ENCODE measurements at places on chromosomes 3 and 15.

- no peak for DNase-seq
Observed at GRCh38 chr3:17935222-17935621, 192.8 kb upstream of the TBC1D5 start.

DNA sequence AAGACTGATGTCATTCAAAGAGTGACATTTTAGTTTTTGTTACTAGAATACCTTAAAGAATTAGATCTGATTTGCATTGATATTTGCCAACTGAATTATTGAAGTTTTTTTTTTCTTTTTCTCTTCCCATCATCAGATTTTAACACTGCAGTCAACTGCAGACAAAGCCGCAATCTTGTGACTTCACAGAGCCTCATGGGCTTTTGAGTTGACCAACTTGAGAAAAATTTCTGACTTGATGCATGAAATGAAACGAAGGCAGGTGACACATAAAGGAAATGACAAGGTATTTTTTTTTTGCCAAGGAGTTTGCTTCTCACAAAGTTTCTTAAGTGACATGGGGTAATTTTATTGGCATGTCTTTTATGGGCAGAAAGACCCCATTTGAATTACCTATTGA, 383.7 kb downstream of the GAP43 start:
- no peak for DNase-seq

GRCh38 chr3:121175083-121175482, 267.1 kb downstream of the STXBP5L start:
- no peak for DNase-seq

- no peak for DNase-seq
Observed at GRCh38 chr3:157148196-157148889, 11.6 kb downstream of the CCNL1 start.

- DNase-seq, result no peak
Observed at GRCh38 chr15:101043011-101043410, 123.9 kb downstream of the LRRK1 start.

GRCh38 chr3:164737174-164737573, 341.1 kb downstream of the SI start:
- DNase-seq, result no peak

- DNase-seq, result no peak
Observed at GRCh38 chr3:88362428-88362827, 212.7 kb downstream of the C3orf38 start.

DNA sequence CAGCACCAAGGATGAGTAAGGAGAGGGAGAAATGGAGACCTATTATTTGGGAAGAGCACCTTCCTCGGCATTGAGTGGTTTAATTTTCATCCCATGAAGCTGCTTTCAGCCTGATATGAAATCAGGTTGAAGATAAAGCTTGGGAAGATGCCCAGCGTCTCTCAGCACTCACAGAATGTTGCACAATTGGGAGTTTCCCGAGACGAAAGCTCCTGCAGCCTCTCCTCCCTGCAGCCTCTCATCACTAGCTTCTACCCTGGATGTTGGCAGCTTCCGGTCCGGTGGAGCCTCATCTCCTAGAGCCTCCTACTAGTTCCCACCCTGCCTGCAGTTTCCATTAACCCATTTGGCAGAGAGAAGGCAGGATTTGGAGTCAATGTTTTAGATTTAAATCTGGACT, 40.3 kb downstream of the EDEM1 start:
- no peak for DNase-seq

DNA sequence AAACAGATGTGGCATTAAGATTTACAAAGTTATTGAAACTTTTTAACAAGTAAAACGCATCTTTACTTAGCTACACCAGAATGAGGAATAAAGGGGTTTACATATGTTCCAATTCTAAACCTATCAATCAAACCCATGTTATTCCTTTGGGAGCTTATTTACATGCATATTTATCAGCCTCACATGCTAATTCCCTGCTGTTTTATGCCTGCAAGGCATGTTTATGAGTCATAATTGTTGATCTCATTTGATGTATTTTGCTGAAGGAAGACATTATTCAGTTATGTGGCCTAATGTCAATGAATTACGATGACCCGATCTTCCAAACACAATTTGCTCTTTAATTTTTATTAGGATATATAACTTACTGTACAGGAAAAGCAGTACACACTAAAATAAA, 272.9 kb downstream of the TBC1D5 start:
- no peak for DNase-seq

GRCh38 chr15:85624291-85624801, 170.4 kb downstream of the KLHL25 start:
- DNase-seq, result no peak

- no peak for DNase-seq
Observed at GRCh38 chr3:19074257-19074900, 73.9 kb upstream of the KCNH8 start.
